ENCODE measurements at places on chromosomes 3 and 15.

GRCh38 chr3:65828706-65829105 is 210.0 kb downstream of the MAGI1 start:
- no peak for DNase-seq

GRCh38 chr3:87203809-87204208 is 23.3 kb upstream of the CHMP2B start:
- no peak for DNase-seq

GRCh38 chr3:102361101-102361500 is 73.7 kb upstream of the ZPLD1 start:
- DNase-seq: no peak

DNA sequence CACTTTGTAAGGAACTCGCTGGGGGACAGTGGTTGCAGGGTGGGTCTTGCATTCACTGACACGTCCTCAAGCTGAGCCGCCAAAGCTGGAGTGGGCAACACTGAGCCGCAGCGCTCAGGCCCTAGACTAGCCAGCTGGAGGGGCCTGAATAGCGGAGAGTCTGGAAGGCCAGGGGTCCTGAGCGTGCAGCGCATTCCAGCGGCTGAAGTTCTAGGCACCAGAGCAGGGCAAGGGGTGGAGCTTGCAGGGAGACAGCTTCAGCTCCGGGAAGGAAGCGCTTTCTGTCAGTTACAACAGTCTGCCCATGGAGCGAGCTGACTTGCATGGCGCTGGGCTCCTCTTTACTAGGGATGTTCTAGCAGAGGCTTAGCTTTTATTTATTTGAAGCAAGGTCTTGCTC is 2.7 kb downstream of the MAP6D1 start:
- no peak for DNase-seq

DNA sequence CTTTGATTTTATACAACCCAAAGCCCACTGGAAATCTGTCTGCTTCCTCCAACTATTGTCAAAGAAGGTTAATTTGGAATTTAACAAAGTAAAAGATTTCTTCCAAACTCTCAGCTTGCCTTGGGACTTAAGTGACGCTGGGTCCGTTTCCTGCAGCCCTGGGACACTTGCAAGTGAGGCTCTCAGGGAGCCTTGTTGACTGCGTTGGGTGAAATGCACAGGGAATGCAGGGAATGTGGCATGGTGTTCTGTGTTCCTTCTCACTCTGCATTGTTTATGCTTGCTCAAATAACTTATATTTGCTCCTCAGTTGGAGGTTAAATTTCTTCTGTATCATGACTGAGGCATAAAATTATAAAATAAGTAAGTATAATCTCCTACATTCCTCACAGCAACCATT is 60.9 kb upstream of the TJP1 start:
- DNase-seq: no peak

GRCh38 chr3:194306109-194306686 is 44.9 kb downstream of the CPN2 start:
- no peak for DNase-seq

DNA sequence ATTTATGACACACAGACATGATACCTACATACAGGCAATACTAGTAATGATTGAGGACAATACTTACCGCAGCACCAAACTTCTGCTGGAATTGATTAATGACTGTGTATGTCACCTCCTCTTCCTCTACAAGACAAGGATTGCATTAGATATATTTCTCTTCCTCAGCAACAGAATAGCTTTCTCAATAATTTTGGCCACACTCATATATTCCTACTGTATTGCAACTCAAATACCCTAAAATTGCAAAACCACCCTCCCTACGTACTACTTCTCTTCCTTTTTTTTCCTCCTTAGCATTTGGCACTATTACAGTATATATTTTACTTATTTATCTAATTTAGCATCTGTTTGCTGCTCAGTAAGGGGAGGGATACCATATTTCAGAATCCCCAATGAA is 14.8 kb downstream of the EXD1 start:
- DNase-seq: no peak

GRCh38 chr15:39503526-39503925 is 77.4 kb upstream of the THBS1 start:
- DNase-seq: no peak

DNA sequence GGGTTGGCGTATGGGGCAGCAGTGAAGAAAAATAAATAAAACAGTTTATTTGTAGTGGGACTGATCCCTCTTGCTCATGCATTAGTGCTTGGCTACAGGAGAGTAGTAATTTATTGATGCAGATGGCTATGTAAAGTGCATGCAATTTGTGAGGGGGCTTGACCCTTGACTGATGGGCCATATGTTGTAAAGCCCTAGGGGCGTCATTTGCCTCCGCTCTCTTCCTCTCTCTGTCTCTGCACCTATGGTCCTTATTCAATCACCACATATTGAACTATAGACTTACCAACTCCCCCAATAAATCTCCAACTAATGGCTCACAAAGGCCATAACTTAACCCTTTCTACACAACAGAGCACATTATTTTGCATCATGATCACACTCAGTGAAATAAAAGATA is 227.7 kb downstream of the ROBO2 start:
- no peak for DNase-seq

- DNase-seq: no peak
Observed at GRCh38 chr3:56453011-56453410, 15.3 kb downstream of the ERC2 start.

DNA sequence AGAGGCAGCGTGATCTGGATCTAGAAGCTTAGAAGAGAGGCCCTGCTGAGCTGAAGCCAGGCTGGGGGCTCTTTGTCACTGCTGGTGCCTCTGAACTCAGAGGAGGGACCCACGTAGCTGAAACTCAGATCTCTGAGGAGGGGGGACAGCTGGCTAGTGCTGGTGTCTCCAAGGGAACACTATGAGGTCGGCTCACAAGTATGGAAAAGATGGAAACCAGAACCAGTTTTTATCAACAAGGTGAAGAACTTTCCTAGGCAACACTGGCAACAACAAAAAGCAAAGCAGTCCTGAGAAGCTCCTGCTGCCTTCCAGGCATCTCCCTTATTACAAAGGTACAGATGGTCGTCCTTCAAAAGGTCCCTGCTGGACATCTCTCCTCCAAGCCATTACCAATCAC is 27.0 kb upstream of the FSTL1 start:
- no peak for DNase-seq

- no peak for DNase-seq
Observed at GRCh38 chr3:187808527-187808895, 63.2 kb upstream of the BCL6 start.

DNA sequence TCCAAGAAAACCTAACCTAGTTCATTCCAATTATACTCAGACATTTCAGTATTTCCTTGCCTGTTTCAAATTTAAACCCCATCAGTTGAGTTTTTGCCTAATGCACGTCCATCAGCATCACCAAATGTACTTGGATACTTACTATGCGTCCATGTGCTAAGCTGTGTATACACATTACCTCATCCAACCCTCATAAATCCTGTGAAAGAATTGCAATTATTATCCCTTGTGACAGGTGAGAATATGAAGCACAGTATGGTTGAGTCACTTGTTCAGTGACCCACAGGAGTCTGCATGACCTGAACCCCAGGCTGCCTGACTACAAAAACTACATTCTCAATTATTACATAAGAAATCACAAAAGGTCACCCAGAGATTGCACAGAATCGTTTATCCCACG is 2.5 kb downstream of the OR5K2 start:
- no peak for DNase-seq

GRCh38 chr3:178960181-178960580 is 111.4 kb downstream of the ZMAT3 start:
- DNase-seq: no peak

DNA sequence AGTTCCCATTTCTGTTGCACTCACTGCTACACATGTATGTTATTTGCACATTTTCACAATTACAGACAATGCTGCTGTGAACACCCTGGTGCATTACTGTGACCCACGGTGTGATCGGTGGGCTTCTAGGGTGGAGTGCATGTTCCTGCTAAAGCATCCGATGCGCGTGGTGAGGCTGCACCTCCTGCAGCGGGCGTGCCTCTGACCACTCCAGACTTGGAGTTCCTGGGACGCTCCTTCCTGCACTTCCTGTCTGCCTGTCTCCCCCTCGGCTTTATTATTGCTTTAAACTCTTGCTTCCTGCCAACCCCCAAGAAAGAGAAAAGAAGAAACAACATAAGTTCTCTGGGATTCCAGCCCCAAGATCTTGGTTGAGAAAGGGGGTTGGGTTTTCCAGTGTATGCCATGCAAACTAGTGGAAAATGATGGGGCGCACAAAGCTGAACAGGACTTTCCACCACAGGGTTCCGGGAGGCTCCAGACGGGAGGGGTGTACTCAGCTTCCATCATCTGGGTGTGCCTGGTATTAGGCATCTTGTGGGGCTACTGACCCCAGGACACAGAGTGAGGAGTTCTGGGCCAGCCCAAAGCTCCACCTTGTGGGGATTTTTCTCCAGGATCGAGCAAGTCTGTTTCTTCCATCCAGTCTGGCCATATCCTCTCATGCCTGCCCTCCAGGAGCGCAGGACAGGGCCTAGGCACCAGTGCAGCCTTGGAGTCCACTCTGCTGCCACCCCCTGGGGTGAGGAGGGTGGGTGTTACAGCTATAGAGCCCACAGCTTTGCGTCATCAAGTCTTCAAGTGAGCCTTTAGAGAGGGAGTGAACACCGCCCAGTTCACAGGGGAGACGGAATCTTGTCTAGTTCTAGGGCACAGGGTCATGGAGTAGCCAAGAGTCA is 11.2 kb downstream of the RPL32 start:
- no peak for DNase-seq

GRCh38 chr3:134315286-134316106 is 58.8 kb downstream of the AMOTL2 start:
- DNase-seq: no peak

DNA sequence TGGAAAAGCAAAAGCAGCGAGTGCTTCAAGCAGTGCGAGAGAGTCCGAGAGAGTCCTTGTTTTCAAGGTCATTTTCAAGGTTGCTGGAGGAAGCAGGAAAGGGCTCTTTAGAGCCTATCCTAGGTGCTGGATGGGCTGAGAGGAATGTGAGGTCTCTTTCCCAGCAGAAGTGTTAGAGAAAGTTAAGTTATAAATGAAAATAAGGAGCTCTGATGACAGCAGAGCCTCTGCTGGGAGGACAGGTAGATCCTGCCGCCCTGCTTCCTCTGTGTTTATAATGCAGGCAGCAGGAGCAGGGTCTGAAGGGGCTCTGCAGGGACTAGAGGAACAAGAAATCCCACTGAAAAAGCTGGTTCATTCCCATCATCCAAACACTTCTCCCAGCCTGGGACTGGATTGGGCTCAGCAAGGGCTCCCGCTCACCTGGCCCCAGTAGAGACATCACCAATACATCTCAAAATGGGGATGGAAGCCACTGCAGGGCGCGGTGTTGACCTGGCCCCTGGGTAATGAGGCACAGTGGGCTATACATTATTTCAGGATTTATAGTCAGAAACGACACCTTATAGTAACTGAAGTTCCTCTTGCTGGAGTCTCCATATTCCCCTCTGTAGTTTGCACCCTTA is 41.5 kb upstream of the RAB6B start:
- DNase-seq: no peak

DNA sequence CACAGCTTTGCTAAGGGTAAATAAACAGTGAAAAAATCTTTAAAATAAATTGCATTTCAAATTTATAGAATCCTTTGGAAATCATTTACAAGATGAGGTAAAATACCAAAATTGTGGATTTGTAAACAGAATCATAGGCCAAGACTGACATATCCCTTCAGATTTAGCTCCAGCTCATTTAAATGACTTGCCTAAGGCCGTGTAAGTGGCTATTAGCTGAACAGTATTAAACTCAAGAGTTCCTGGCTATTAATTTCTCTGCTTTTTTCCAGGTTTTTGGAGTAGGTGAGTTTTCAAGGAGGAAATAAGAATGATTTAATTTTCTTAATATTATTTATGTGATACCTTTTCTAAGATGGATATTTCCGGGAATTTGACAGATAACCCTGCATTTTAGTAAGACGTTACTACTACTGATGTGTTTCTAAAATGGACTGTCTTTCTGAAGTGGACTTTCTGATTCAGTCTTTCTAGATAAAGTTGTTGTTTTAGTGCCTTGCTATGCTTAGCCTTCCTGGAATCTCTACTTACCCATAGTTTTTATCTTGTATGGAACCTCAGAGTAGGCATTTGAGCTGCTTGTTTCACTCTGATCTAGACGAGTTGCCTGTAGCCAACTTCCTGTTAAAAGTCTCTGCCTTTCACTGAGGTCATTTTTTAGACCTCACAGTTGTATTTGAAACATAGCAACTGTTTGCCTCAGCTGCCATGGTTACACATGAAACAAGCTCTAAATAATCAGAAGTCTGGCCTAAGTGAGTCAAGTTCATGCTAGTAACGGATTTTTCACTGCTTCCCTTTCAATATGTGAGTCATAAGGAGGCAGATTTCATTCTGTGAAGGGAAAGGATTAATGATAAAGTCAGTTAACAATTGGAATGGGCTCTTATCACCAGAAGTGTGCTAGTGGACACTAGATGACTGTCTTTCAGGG is 127.0 kb downstream of the KLHL25 start:
- peak; percentile 31 for DNase-seq

- no peak for DNase-seq
Observed at GRCh38 chr3:150370122-150370602, 37.9 kb upstream of the TSC22D2 start.

DNA sequence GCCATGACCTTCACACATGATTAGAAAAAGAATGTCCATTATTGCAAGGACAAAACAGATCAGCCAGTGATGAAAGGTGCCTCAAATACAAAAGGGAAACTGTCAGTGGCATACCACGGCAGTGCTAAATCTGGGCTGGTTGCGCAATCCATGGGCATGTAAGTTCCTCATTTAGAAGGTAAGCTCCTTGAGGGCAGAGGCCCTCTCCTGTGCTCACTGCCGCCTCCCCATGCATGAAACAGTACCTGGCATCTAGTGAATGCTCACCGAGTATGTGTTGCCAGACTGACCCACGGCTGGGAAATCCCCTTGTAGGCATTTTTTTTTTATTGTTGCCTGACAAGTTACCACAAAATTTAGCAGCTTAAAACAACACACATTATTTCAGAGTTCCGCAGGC is 312.1 kb upstream of the CHRM5 start:
- DNase-seq: no peak

- DNase-seq: no peak
Observed at GRCh38 chr3:153090973-153091372, 71.1 kb upstream of the RAP2B start.

GRCh38 chr3:39065197-39065596 is 13.4 kb downstream of the WDR48 start:
- DNase-seq: no peak

DNA sequence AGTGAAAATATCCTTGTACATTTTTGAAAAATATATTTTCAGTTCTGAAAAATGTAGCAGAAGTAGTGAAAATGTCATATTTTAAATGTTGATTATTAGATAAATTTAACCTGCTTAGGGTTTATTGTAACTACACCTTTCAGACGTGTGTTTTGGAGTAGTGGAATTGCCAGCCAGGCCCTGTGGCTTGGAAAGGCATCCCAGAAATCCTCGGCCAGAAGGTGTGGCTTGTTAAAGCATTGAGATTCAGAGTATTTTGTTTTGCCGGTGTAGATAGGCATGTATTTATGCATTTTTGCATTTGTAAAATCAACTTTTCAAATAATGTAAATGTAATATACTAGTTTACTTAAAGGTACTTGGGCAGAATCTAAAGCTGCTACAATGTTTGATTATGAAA is 7.0 kb downstream of the EBLN2 start:
- DNase-seq: no peak

GRCh38 chr3:117762621-117763037 is 1053.0 kb downstream of the TUSC7 start:
- no peak for DNase-seq
